ENCODE measurements at places on chromosomes 5 and 9.

DNA sequence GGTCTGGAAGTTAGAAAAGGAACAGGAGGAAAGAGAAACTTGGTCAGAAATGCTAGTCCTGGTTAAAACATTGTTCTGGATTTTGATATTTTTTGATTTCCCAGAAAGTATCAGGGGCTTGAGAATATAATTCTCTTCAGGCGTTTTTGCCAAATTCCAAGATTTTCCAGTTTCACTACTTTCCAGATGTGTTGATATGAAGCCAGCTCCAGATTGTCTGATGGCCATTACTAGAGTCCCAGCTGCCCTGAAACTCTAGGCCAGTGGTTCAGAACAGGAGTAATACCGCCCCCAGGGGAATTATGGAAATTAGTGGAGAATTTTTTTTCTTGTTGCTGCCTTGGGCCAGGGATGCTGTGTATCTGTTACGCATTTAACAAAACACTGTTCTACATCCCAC is 88.6 kb downstream of the KCNN2 start:
- DNase-seq, result no peak

DNA sequence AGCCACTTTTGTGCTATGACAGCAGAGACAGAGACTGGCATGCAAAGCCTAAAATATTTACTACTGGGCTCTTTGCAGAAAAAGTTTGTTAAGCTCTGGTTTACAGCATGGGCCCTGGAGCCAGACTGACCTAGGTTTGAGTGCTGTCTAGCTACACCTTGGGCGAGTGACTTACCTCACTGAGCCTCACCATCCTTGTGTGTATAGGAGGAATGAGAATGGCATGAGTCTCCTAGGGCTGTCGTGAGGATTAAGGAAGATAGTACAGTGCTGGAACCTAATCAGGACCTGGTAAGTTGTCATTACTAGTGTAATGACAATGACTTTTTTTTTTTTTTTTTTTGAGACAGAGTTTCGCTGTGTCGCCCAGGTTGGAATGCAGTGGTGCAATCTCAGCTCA is 65.2 kb downstream of the MSX2 start:
- DNase-seq, result no peak

- DNase-seq, result no peak
Measured at GRCh38 chr9:93218161-93218560, 34.2 kb downstream of the WNK2 start.

GRCh38 chr5:124986667-124987066 is 240.2 kb upstream of the ZNF608 start:
- no peak for DNase-seq

DNA sequence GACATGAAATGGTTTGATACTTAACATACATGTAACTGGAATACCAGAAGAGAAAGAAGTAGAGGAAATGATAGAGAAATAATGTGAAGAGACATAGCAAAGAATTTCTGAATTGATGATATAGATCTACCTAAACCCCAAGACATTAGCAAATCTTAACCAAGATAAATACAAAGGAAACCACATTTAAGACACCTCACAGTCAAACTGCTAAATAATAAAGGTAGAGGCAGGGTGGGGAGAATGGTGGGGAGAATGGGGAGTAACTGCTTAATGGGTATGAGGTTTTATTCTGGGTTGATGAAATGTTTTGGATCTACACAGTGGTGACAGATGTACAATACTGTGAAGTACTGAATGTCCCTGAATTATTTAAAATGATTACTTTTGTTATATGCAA is 17.5 kb downstream of the CARNMT1 start:
- peak; percentile 8 for DNase-seq

- no peak for DNase-seq
Measured at GRCh38 chr5:75331095-75332090, 5.6 kb upstream of the HMGCR start.

DNA sequence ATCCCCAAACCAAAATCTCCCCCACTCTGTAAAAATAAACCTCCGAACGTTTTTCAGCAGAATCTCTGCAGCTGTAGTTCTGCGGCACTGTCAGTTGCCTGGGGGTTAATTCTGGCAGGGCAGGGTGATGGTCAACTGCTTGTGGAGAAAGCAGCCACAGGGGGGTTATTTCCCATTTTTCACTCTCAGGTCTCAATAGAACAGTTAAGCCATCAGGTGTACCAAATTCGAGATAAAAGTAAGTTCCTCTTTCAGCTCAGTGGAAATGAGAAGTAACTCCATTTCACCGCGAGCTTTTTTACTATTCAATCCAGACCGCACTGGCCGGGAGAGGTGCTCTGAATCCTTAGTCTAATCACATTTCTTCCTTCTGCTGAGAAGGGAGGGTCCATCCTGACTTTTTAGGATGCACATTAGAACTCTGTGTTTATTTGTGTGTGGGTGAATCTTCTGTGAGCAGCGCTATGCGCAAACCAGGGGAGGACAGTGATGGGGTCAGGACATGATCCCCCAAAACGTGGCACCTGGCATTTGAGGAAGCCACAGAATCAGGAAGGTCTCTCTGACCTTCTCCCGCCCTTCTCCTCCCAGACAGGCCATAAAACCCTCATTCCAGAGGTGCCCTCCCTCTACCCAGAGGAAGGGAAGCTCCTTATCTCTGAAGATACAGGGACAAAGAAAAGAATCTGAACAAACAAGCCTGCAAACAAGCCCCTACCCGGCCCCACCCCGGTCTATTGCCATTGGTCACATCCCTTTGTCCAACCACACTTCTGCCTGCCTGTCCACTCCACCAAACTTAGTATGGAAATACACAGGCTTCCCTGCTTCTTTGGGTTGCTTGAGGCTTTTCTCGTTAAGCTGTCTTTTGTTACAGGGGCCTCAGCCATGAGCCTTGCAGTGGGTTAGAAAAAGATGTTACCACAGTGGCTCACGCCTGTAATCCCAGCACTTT is 229.0 kb downstream of the ROR2 start:
- DNase-seq, result no peak

DNA sequence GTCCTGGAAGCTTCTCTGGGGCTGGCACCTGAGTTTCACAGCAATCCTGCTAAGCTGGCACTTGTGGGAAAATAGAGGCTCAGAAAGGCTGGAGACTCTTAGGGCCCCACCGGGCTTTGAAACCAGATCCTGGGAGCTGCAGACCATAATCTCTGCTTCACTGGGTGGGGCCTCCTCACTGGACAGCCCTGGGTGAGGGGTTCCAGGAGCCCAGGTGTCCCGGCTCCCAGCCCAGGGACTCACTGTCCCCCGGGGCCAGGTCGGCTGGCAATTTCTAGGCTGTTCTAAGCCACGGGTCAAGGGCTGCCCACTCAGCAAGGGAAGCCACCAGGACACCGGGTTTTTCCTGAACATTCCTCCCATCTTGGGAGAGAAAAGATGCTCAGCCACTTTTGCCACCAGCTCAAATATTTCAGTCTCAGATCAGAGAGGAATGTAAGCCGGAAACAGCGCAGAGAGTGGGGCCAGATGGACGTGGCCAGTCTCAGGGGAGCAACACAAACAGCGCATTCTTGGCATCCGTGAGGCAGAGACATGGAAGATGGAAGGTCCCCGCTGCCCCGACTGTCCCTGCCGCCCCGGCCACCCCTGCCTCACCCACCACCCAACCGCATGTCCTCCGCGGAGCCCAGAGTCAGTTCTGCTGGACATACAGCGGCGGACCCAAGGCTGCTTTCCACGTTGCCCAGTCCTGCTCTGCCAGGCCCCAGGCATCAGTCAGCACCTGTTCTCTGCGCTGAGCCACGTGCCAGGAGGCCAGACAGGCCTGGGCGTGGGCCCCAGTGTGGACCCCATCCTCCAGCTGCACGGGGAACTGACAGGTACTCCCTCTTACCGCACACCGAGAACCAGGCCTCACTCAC is 72.6 kb downstream of the VAV2 start:
- DNase-seq, result no peak

DNA sequence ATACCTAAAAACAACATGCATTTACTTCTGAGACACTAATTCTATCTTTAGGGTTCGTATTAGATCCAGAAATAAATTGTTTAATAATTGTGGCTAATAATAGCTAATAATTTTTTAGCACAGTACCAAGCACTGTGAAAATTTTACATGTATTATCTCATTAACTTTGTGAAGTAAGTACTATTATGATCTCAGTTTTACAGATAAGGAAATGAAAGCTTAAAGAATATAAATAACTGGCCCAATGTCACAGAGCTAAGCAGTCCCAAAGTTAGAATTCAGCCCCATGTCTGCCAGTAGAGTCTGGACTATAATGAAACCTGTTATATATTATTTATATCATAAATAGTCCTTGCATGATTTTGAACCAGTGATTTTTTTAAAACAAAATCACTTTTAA is 163.3 kb downstream of the NIPBL start:
- DNase-seq, result no peak

DNA sequence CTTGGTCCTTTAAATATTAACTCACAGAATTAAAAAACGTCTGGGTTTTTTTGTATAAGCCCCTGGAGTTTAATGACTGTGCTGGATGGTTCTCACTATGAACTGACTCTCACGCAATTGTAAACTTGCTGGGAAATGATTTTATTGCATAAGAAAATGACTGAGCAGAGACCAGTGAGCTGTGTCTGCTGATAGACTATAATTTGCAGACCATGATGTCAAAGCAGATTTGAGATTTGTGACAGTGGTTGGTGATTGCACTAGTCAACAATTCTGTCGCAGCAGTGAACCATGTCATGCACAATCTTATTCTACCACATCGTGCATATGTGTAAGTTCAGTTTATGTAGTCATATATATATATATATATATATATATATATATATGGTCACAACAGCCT is 85.7 kb upstream of the C9orf72 start:
- no peak for DNase-seq

Data from T-helper 22 cell (primary cell).